ENCODE measurements at places on chromosomes 12 and 14.

GRCh38 chr14:48943913-48944312 is 642.3 kb downstream of the RPS29 start:
- DNase-seq, result no peak

GRCh38 chr12:15558915-15559528 is 230.2 kb downstream of the EPS8 start:
- DNase-seq, result peak; percentile 62

DNA sequence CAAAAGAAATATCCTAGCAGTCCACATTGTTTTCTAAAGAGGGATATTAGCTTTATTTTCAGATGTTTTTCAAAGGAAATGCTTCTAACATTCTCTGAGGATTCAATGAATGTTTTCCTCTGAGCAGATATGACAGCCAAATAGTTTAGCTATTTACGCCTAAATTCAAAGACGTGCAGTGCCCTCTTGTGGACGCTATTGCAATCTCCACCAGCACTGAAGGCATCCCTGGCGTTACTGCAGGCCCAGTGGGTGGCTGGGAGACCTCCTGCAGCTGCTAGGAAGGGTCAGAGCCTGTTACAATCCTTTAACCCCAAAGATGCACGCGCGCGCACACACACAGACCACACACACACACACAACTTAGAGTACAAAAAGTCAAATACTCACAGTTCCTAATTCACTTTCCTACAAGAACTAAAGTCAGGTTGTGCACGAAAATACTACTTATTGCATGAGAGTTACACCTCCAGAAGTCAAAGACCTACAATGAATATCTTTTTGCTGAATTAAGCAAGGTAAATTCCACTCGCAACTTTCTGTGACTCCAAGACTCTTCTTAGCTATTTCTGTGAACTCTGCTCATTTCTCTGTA is 589.3 kb upstream of the TMEM132C start:
- peak; percentile 60 for DNase-seq

GRCh38 chr12:31233061-31233730 is 92.8 kb downstream of the SINHCAF start:
- DNase-seq, result no peak

GRCh38 chr12:14219156-14219555 is 146.3 kb upstream of the ATF7IP start:
- DNase-seq, result no peak

DNA sequence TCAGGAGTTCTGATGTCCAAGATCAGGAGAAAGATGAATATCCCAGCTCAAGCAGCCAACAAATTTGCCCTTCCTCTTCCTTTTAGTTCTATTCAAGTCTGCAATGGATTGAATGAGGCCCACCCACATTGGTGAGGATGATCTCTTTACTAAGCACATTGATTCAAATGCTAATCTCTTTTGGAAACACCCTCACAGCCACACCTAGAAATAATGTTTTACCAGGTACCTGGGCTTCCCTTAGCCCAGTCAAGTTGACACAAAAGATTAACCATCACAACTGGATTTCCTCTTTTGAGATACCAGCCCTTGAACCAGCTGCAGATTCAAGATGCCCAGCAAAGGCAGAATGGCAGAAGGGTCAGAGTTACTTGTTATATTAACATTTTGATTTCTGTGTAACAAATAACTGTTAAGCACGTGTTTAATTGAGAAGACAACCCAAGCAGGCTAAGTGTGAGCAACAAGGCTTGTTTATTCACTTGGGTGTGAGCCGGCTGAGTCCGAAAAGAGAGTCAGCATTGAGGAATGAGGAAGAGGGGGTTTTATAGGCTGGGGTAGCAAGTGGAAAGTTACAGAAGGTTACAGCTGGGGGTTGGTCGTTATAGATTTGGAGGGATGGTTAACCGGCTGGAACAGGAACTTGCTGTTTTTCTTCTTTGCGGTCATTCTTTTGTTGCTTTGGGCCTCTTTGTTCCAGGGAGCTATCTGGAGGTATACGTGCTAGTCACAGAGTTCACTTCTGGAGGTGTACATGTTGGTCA is 180.3 kb downstream of the EMP1 start:
- DNase-seq, result no peak

- DNase-seq, result no peak
These were observed 66.0 kb downstream of the BMP4 start for GRCh38 chr14:53890611-53891101.
